Lung (tissue), 17 donors: ENCODE measurements at places on chromosomes 1 and 21.
A peak's percentile ranks its signal among the peaks of the same experiment; 100 is the strongest.

DNA sequence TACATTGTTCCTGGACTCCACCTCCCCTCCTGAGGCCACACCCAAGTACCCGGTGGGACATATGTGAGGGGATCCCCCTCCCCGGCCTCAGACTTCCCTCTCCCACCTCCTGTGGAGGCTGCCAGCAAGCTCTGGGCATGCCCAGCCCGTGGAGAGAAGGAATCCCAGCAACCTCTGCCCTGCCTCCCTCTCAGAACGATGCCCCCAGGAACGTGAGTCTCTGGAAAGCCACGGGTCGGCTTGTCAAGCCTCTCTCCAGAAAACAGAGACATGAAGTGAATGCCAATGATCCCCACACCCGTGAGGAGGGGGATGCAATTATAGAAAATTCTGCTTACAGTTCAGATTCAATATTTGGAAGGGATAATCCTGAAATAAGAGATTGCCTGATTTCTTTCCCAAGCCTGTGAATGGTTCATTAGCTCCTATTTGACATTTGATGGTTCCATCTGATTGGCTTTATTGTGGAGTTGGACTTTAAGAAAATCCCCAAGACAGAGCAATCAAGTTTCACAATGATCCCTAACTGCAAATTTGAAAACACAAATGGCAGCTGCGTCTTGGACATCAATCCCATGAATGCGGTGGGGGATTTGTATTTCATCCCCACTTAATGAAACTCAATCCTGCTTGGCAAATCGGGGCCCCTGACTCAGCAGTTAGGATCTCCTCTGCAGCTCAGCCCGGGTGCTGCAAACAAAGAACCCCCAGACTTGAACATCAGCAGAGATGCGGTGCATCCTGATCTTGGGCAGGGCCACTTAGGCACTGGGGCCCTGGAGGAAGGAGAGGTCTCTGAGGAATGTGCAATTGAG lies 9.1 kb upstream of the GUCA2B start:
- no peak for DNase-seq

DNA sequence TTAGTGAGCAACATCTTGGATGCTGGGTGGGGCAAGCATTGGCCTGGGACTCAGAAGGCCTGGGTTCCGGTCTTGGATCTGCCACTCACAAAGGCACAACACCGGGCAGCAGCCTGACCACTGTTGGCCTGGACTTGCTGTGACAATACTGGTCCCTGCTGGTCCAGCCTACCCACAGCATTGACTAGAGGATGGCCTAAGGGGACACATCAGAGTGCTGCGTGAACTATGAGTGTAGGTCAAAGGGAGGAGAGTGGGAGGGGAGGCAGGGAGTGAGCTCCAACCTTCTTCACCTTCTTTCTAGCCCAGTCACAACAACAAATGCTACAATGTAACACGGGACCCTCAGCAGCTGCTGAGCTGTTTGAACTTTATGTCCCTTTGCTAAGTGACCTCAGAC lies 31.1 kb downstream of the TMEM50A start:
- no peak for DNase-seq

DNA sequence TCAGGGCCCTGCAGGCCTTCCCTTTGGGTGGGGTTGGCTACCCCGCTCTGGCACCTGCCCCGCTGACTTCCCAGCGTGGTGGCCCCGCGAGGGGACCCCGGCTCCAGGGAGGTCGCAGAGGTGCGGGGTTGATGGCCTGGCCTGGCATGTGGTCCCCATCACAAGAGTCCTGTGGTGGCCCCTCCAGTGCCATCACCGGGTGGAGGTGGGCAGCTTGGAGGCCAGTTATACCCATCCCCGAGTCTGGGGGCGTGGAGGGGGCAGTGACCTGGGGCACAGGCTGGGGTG lies 26.8 kb downstream of the PRMT2 start:
- no peak for DNase-seq

DNA sequence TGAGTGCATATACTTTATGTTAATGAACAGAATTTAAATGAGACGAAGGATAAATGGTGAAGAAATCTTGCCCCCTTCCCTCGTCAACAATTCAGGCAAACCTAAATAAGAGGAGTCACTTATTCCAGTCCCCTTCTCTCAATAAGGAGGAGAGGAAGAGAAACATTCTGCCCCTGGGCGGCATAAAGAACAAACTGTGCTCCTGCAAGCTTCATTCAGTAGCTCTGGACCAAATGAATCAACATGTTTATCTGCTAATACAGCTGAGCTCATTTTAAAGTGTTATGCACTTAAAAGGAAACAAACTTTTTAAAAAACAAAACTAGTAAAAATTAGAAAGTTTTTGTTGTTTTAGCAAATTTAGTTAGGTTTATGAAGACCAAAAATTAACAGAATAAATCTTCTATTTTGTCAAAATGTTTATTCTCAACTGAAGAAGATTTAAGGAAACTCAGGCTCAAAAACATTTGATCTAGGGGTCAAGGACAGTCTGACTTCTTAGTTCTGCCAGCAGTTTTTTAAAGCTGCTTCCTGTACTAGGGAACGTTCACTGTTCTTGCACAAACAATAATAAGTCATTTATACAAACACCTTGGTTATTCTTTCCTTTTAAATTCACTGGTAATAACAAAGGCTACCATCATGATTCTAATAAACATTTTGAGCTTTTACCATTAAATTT lies 58.3 kb downstream of the AKT3 start:
- no peak for DNase-seq

- peak; percentile 62 for DNase-seq
Measured at GRCh38 chr1:198681252-198681651, 42.4 kb downstream of the PTPRC start.

DNA sequence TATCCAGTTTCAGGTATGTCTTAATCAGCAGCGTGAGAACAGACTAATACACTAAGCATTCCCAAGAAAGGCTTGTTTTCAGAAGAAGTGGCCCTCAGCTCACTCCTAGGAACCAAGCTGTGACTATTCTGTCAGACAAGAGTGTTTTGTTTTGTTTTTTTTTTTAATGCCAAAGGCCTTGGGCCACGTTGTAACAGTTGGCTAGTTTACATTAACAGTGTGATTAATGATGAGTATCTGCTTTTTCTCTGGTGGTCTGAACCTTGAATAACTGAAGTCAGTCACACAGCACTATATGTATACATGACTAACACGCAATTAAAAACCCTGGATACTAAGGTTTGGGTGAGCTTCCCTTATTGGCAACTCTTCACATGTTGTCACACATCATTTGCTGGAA lies 21.9 kb downstream of the DPYD start:
- DNase-seq = no peak

- no peak for DNase-seq
Measured at GRCh38 chr1:205109711-205110110, 12.1 kb downstream of the RBBP5 start.

- DNase-seq = no peak
Measured at GRCh38 chr1:159705251-159705903, 9.0 kb downstream of the CRP start.

GRCh38 chr1:235938709-235939479 lies 72.2 kb upstream of the LYST start:
- DNase-seq = no peak

- no peak for DNase-seq
Measured at GRCh38 chr1:84166797-84167196, 22.7 kb downstream of the PRKACB start.

DNA sequence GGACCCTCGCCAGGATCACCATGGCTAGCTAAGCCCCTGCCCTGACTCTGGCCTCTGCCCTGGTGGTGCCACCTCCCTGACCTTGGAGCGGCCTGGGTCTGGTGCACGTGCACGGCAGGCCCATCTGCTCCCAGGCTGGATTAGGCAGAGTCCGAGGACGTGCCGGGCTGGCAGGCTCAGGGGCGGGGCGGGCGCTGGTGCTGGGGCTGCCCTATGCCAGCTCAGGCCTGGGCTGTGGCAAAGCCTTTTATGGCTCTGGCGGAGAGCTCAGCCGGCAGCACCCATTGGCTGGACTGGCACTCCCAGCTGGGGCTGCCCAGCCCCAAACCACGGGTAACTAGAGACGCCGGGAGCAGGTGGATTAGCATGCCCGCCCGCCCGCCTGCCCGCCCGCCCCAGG lies 17.1 kb upstream of the EDN2 start:
- DNase-seq = no peak

- no peak for DNase-seq
Measured at GRCh38 chr1:219149953-219150352, 23.7 kb upstream of the LYPLAL1 start.

- DNase-seq = no peak
Measured at GRCh38 chr1:10068605-10069294, 36.0 kb downstream of the UBE4B start.

DNA sequence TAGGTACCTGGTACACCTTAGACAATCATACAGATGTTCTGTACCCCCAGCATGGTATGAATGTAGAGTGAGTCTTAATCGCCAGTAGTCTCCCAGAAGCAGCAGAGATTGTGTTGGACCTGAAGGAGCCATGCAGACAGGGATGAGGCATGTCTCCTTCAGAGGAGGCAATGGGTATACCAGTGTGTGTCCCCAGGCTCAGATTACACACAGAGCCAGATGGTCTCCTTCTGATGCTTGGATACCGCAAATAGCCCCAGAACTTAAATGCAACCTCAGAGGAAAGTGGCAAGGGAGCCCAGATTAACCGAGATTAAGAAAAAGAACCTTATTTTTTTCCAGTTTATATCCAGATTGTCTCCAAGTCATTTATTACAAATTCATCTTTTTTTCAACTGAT lies 96.8 kb upstream of the C21orf91 start:
- DNase-seq = no peak

DNA sequence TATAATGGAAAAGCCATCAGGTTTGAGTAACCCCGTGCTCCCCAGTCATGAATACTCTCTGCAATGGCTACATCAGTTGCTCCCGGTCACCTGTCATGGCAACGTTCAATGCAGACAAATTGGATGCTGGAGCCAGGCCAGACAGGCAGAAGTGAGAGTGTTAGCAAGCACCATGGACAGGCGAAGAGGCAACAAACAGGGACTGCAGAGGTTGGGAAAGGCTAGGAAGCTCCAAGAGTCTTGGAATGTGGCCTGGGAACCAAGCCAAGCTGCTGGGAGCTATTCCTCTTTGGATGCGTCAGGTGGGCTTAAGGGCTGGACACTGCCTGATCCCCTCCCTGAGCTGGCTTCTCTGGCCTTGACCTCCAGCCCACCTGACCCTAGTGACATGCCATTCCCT lies 102.9 kb downstream of the ACTL8 start:
- no peak for DNase-seq

- no peak for DNase-seq
Measured at GRCh38 chr21:36159356-36159921, 2.8 kb downstream of the DOP1B start.

- peak; percentile 4 for DNase-seq
Measured at GRCh38 chr1:227934476-227935313, 13.0 kb downstream of the WNT9A start.

GRCh38 chr1:76881762-76882161 lies 14.5 kb downstream of the ST6GALNAC5 start:
- DNase-seq = no peak

DNA sequence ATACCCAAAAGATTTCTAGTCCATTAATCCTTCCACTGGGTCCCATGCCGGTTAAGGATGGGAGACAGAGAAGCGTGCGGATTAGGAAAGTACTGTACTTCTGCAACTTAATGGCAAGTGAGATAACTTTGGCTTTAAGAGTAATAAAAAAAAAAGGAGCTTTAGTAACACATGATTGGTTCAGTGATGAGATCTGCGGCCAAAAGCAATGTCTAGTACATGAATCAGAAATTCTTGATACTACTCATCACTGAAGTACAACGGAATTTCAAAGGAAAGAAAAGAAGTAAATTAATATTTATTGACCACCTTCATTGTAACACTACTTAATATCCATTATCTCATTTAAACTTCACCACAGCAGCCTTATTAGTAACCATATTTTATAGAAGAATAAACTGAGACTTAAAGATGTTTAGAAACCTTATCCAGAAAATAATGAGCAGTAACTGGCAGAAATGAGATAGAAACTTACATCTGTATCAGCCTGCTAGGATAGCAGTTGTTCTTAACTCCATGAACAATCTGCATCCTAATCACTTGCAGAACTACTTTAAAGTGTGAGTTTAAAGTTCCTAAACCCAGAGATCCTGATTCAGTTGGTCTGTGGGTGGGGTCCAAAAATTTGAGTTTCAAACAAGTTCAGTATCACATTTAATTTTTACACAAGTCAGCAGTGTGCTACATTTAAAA lies 14.1 kb upstream of the NUF2 start:
- DNase-seq = no peak

DNA sequence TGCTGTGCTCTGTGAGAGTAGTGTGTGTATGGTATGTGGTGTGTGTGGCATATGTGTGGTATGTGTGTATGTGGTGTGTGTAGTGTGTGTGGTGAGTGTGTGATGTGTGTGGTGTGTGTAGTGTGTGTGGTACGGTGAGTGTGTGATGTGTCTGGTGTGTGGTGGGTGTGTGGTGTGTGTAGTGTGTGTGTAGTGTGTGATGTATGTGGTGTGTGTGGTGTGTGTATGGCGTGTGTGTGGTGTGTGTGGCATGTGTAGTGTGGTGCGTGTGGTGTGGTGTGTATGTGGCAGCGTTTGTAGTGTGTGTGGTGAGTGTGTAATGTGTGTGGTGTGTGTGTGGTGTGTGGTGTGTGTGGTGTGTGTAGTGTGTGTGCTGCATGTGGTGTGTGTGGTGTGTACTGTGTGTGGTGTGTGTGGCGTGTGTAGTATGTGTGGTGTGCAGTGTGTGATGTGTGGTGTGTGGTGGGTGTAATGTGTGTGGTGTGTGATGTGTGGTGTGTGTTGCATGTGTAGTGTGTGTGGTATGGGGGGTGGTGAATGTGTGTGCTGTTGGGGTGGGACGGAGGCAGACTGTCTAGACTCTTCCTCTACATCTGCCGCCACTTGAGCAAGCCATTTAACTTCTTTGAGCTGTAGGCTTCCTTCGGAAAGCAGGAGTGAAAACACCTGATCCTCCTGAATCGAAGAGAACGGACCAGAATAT lies 33.5 kb downstream of the GPA33 start:
- DNase-seq = peak; percentile 11

GRCh38 chr1:180301135-180301742 lies 71.2 kb downstream of the LHX4 start:
- no peak for DNase-seq

GRCh38 chr1:13600762-13601453 lies 17.3 kb downstream of the PDPN start:
- DNase-seq = peak; percentile 51

GRCh38 chr1:245589906-245590305 lies 435.1 kb downstream of the KIF26B start:
- DNase-seq = no peak
